Bronchial smooth muscle cell (primary cell): ENCODE measurements at places on chromosomes 11 and 22. TPM values are rescaled to one million over a fixed set of nuclear protein-coding genes. Genes with fewer than 3 reads are reported as not detected.

Gene MUC6
- total RNA-seq = not detected in 2 replicates

Gene SPDYC
- total RNA-seq = not detected in 2 replicates

Gene NDUFC2
- 83.1 and 85.3 TPM in 2 replicates for total RNA-seq

Gene RIMBP3C
- 0.09 and 0.47 TPM in 2 replicates for total RNA-seq

Gene OR52E8
- not detected in 2 replicates for total RNA-seq

Gene PHOX2A
- not detected in 2 replicates for total RNA-seq

Gene HBG1
- total RNA-seq = not detected in 2 replicates

Gene DDX10
- 15.0 and 15.1 TPM in 2 replicates for total RNA-seq

Gene PNPLA5
- total RNA-seq = 0.16 TPM in 1 of 2 replicates, not detected in the other

Gene NDUFA6
- total RNA-seq = 72.2 and 94.8 TPM in 2 replicates

Gene GPHA2
- total RNA-seq = not detected in 2 replicates

Gene MS4A6E
- total RNA-seq = not detected in 2 replicates
